ENCODE measurements at places on chromosomes 11 and 22. TPM values are rescaled to one million over a fixed set of nuclear protein-coding genes. Genes with fewer than 3 reads are reported as not detected.

DNA sequence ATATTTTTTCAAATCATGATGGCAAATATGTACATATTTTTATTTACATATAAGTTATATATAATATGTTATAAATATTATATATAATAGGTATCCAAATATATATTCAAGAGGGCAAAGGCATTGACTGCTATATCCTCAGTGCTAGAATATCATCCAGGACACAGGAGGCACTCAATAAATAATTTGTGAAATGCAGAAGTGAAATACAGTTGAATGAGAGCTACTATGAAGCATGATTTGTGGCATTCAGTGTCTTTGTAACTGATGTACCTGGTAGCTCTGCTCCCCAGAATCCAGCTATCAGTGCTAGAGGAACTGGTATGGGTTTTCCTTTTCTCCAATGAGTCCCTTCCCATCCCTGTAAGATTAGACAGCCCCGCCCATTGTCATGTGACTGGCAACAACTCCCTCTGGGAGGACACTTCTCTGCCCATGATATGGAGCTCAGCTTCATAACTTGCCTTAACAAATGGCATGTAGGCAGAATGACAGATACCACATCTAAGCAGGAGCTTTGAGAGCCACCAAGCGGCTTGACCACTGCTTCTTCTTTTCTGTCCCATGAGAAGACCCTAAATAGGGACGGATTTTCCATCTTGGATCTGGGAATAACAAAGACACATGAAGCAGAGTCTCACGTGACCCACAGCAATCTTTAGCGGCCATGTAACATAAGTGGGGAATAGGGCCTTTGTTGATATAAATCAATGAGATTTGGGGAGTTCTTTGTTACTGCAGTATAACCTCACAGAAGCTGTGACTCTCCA, 10.2 kb upstream of the CD82 start:
- H3K4me3 ChIP-seq = no peak overlapping the region
- no peak overlapping the region for H3K27ac ChIP-seq
- DNase-seq = no peak
- no peaks in the 10 kb centered on the region for H3K36me3 ChIP-seq
- no peaks in the 10 kb centered on the region for H3K27me3 ChIP-seq
- H3K4me1 ChIP-seq = peaks cover 16% of the 10 kb centered on the region

GRCh38 chr22:43421046-43421665, 9.3 kb downstream of the MPPED1 start:
- H3K36me3 ChIP-seq = no peaks in the 10 kb centered on the region
- H3K27me3 ChIP-seq = no peaks in the 10 kb centered on the region
- DNase-seq = no peak
- H3K4me1 ChIP-seq = no peaks in the 10 kb centered on the region

DNA sequence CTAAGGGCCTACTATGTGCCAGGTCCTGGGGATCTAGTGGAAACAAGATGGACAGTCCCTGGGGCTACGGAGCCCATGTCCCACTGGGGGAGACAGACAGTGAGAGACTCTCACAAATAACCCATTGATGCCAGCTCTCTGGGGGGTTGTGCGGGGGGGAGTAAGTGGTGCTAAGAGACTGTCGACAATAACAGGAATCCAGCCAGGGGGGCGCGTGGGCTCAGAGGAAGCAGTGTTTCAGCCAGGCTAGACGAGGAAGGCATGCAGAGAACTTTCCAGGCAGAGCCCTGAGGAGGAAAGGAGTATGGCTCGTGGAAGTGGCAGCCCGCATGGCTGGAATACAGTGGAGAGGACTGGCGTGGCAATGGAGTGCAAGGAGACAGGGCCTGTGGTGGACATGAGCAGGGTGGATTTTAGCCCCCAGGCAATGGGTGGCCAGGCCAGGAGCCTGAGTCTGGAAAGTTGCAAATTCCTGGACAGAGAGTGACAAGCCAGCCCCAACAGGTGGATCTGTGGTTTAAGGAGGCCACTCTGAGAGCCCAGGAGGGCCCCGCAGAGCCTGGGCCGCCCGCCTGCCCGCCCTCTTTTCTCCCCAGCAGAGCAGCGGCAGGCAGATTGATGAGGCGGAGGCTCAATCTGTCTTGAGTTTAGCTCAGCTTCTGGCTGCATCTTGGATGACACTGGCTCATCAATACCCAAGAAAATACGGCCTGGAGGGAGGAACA, 40.0 kb upstream of the TCF20 start:
- DNase-seq = no peak
- no peak overlapping the region for H3K4me3 ChIP-seq
- no peaks in the 10 kb centered on the region for H3K36me3 ChIP-seq
- H3K27me3 ChIP-seq = no peaks in the 10 kb centered on the region
- peaks cover 44% of the 10 kb centered on the region for H3K4me1 ChIP-seq
- H3K27ac ChIP-seq = no peak overlapping the region

DNA sequence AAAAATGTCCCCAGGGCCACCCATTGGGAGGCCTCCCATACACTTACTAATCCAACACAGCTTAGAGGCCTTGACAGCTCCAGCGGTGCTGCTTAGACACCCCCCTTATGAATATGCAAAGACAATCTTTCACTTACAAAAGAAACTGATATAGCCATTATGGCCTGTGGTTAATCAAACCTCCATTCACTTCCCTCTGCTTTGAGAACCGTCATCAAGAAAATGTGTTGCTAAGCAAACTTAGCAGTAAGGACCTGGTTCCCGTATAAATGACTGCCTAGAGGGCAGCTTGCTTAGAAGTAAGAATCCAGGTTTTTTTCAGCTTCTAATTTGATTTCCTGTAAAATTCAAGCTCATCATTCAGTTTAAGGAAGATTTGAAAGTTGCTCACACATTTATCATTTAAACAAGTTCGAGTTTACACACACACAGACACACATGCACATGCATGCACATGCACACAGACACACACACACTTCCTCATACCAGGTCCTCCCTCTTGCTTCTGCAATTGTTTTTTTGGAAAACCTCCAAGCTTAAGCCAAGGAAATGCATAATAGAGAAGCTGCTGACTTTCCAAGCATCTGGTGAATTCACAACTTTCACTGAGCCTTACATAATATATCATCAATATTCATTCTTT, 137.7 kb upstream of the BLID start:
- no peak for DNase-seq
- H3K27ac ChIP-seq = no peak overlapping the region
- no peaks in the 10 kb centered on the region for H3K36me3 ChIP-seq
- H3K4me1 ChIP-seq = no peaks in the 10 kb centered on the region

GRCh38 chr22:22945195-22945594, 57.6 kb downstream of the IGLL5 start:
- no peak overlapping the region for H3K27ac ChIP-seq
- no peaks in the 10 kb centered on the region for H3K27me3 ChIP-seq
- no peak overlapping the region for H3K4me3 ChIP-seq
- H3K4me1 ChIP-seq = peaks cover 5% of the 10 kb centered on the region
- H3K36me3 ChIP-seq = no peaks in the 10 kb centered on the region

DNA sequence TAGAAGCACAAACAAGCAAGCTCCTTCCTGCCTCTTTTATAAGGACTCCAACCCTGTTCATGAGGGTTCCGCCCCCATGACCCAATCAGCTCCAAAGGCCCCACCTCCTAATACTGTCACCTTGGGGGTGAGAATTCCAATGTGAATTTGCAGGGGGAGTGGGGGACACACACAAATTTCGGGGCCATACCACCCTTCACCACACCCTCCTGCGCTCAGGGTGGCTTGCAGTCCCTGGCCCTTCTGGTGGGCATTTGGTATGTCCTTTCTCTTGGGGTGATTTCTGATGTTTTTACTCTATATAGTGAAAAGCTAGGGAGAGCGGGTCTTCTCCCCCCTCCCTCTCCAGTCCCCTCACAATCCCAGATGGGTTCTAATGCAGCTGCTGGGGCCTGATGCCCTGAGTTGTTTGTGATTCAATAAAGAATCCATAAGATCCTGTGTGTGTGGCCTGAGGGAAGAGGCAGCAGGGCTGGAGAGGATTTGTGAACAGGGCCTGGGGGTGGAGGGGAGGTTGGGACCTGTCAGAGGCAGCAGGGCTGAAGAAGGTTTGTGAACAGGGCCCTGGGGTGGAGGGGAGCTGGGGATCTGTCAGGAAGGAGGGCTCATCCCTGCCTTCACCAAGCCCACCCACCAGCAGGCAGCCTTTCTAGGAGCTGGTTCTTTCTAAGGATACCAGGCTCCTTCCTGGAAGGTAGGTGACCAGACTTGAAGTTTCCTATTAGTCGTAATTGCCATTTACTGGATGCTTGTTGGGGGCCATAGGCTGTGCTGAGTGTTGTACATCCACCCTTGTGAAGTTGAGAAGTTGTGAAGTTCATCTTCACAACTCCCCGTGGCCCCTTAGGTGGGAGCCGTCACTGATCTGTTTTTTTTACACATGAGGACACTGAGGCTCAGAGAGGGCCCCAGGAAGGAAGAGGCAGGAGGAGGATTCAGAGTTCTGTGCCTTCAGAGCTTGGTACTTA, 7.9 kb downstream of the SLC35C1 start:
- no peak overlapping the region for H3K27ac ChIP-seq
- H3K27me3 ChIP-seq = no peaks in the 10 kb centered on the region
- H3K36me3 ChIP-seq = peaks cover 20% of the 10 kb centered on the region

GRCh38 chr22:28014211-28015045, 95.4 kb upstream of the PITPNB start:
- no peak for DNase-seq
- H3K4me3 ChIP-seq = no peak overlapping the region
- H3K36me3 ChIP-seq = no peaks in the 10 kb centered on the region
- H3K4me1 ChIP-seq = no peaks in the 10 kb centered on the region

DNA sequence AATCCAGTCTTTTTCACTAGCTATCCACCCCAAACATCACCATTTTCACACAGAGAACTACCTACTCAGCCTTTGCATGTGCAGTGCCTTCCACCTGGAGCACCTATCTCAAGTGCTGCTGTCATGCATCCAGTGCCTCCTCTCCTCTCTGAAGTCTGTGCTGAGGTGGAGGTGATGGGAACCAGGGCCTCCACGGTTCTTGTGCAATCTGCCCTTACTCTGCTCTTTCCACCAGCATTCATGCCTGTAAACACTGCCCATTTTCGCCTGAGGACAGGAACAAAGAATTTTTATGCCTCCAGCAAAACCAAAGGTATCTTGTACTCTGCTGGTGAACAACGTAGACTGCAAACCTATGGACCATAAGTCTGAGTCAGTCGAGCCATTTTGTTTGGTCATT, 27.0 kb downstream of the PITPNB start:
- H3K4me1 ChIP-seq = peaks cover 9% of the 10 kb centered on the region
- H3K36me3 ChIP-seq = peaks cover 39% of the 10 kb centered on the region
- no peaks in the 10 kb centered on the region for H3K27me3 ChIP-seq

GRCh38 chr22:21590809-21591641, 23.5 kb downstream of the UBE2L3 start:
- no peak overlapping the region for H3K4me3 ChIP-seq
- peaks cover 41% of the 10 kb centered on the region for H3K4me1 ChIP-seq
- H3K36me3 ChIP-seq = peaks cover 29% of the 10 kb centered on the region
- peak overlapping the region; percentile 20 for H3K27ac ChIP-seq

DNA sequence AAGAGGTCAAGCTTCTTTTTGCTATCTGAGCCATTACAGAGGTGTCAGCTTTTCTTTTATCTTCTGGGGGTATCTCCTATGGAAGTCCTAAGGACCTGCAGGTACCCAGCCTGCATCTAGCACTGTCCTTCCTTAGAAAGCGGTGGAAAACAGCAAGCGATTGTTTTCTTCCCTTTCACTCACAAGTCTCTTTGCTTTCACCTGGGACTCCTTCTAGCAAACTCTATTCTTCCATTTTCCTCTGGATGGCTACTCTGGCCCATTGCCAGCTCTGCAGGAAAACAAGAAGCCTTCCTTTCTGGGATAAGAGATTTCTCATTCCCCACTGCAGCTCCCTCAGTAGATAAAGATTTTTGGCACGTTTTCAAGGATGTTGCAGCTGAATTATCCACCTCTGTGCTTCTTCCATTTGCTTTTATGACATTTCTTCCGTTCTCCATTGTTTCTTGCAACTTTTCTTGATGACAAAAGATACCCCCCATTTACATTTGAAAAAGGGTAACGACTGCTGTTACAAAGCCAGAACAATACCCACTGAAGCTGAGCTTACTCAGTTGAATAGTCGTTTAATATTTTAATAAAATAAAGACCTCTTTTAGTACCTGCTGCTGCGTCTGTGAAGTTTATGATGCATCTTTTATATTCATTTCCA, 40.2 kb upstream of the BDNF start:
- no peak for DNase-seq
- H3K4me1 ChIP-seq = no peaks in the 10 kb centered on the region
- no peaks in the 10 kb centered on the region for H3K36me3 ChIP-seq
- H3K27me3 ChIP-seq = no peaks in the 10 kb centered on the region

DNA sequence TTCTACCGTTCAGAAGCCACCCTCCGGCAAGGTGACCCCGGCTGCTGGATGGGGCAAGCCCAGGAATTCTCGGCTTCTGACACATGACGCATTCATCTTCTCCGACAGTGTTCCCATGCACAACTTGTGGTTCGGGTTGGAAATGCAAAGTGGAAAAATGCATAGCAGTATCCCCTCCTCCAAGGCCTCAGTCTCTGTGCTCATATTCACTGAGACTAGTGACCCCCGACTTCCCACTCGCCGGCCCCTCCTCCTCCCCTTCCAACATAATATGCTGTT, 70.0 kb upstream of the NTM start:
- no peaks in the 10 kb centered on the region for H3K27me3 ChIP-seq
- H3K4me3 ChIP-seq = no peak overlapping the region
- DNase-seq = no peak

GRCh38 chr11:112437096-112437495, 176.4 kb upstream of the PLET1 start:
- no peaks in the 10 kb centered on the region for H3K4me1 ChIP-seq
- no peak overlapping the region for H3K27ac ChIP-seq
- no peaks in the 10 kb centered on the region for H3K27me3 ChIP-seq
- no peaks in the 10 kb centered on the region for H3K36me3 ChIP-seq

- H3K27ac ChIP-seq = no peak overlapping the region
- no peaks in the 10 kb centered on the region for H3K36me3 ChIP-seq
- no peaks in the 10 kb centered on the region for H3K27me3 ChIP-seq
- H3K4me1 ChIP-seq = no peaks in the 10 kb centered on the region
Measured at GRCh38 chr11:116379185-116379828, 393.5 kb downstream of the BUD13 start.

- H3K27me3 ChIP-seq = no peaks in the 10 kb centered on the region
- DNase-seq = no peak
- H3K27ac ChIP-seq = no peak overlapping the region
Measured at GRCh38 chr11:96187822-96188221, 155.2 kb downstream of the MAML2 start.

- no peak overlapping the region for H3K4me3 ChIP-seq
- no peaks in the 10 kb centered on the region for H3K4me1 ChIP-seq
- H3K27me3 ChIP-seq = no peaks in the 10 kb centered on the region
- DNase-seq = no peak
- no peaks in the 10 kb centered on the region for H3K36me3 ChIP-seq
- H3K27ac ChIP-seq = no peak overlapping the region
Measured at GRCh38 chr11:10641177-10641911, 52.2 kb downstream of the IRAG1 start.

- no peak overlapping the region for H3K27ac ChIP-seq
- no peak for DNase-seq
- H3K4me3 ChIP-seq = no peak overlapping the region
- peaks cover 25% of the 10 kb centered on the region for H3K4me1 ChIP-seq
- H3K36me3 ChIP-seq = no peaks in the 10 kb centered on the region
Measured at GRCh38 chr22:35645646-35646045, 2.6 kb upstream of the APOL6 start.

Gene CABP7
- not detected for total RNA-seq

Gene FAM180B
- total RNA-seq = 0.25 TPM

Gene ACR
- total RNA-seq = not detected

Gene TMEM132A
- total RNA-seq = 0.93 TPM

Gene UBQLNL
- 0.50 TPM for total RNA-seq

Gene ATG13
- total RNA-seq = 86.0 TPM

Gene MMP8
- not detected for total RNA-seq
